CD14-positive monocyte (primary cell): ENCODE measurements at places on chromosomes 11 and 22. TPM values are rescaled to one million over a fixed set of nuclear protein-coding genes. Genes with fewer than 3 reads are reported as not detected.
A peak's percentile ranks its signal among the peaks of the same experiment; 100 is the strongest.

- H3K27me3 ChIP-seq = no peaks in the 10 kb centered on the region
- H3K4me1 ChIP-seq = peaks cover 100% of the 10 kb centered on the region
- DNase-seq = peak; percentile 49
These were observed 22.5 kb downstream of the CYTH4 start for GRCh38 chr22:37304595-37305343.

- no peaks in the 10 kb centered on the region for H3K36me3 ChIP-seq
- no peaks in the 10 kb centered on the region for H3K4me1 ChIP-seq
- no peak for DNase-seq
- H3K4me3 ChIP-seq = no peak overlapping the region
- no peaks in the 10 kb centered on the region for H3K27me3 ChIP-seq
- no peak overlapping the region for H3K27ac ChIP-seq
These were observed 46.4 kb downstream of the RTN4R start for GRCh38 chr22:20221421-20222340.

- H3K27me3 ChIP-seq = no peaks in the 10 kb centered on the region
- no peak overlapping the region for H3K27ac ChIP-seq
- no peak for DNase-seq
- H3K36me3 ChIP-seq = no peaks in the 10 kb centered on the region
These were observed 29.2 kb downstream of the PDGFD start for GRCh38 chr11:104134745-104135144.

The HIRA gene
- polyA plus RNA-seq = 20.7 and 21.8 TPM in 2 replicates

DNA sequence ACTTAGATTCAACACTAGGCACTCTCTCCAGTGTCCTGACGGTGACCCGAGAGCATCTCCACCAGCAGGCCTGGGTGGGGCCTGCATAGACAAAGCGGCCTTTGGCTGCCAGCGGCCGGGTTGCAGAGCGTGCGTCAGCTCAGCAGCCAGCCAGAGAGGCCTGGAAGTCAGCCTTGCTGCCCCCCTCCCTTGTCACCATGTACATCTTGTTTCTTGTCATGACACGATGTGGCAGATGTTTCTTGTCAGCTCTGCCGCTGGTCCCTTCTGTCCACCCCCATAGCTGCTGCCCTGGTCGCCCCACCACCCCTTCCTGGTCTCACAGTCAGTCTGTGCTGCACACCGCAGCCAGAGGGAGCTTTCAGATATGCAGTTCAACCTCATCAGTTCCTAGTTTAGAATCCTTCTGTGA lies 33.1 kb upstream of the CBX7 start:
- H3K36me3 ChIP-seq = no peaks in the 10 kb centered on the region
- no peaks in the 10 kb centered on the region for H3K27me3 ChIP-seq
- H3K4me3 ChIP-seq = no peak overlapping the region

The SGSM1 gene
- polyA plus RNA-seq = not detected in 2 replicates

DNA sequence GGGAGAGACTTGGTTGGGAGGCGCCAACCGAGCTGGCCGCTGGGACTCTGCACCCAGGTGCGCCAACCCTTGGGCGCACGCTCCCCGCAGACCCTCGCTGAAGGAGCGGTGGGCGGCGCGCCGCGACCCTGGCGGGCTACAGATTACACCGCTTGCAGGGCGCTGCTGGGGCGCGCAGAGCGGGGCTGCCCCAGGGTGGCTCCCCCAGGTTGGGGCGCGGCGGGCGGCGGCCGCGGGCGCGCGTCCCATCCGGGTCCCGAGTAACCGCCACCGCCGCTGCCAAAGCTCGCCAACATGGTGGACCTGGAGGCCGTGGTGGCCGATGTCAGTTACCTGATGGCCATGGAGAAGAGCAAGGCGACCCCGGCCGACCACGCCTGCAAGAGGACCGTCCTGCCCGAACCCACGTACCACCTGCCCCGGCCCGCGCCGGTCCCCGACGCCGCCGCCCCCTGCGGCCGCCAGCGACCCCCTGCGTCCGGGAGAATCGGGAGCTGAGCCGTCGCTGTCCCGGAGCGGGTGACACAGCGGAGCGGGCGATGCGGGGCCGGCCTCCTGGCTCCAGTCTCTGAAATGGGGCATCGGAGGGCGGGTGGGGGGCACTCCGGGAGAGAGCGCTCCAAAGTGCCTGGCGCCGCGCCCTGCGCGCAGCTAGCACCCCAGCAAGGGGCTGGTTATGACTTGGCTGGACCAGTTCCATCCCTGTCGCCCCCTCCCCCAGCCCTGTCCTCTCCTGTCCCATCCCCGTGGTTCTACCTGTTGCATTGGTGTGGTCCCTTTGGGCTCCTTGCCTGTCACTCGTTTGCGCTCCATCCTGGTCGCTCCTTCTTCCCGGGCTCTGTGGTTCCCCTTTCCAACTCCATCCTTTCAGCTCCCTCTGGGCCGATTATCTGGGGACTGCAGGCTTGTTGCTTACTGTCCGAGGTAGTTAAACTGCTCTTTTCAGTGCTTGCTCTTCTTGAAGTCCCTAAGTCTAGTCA lies 143.3 kb upstream of the GRK3 start:
- no peaks in the 10 kb centered on the region for H3K36me3 ChIP-seq
- H3K27me3 ChIP-seq = peaks cover 26% of the 10 kb centered on the region
- H3K4me1 ChIP-seq = peaks cover 38% of the 10 kb centered on the region

The SPON1 gene
- not detected in 2 replicates for polyA plus RNA-seq

The POU2AF3 gene
- not detected in 2 replicates for polyA plus RNA-seq

- H3K27ac ChIP-seq = no peak overlapping the region
- H3K36me3 ChIP-seq = no peaks in the 10 kb centered on the region
- H3K4me3 ChIP-seq = no peak overlapping the region
- H3K27me3 ChIP-seq = no peaks in the 10 kb centered on the region
- DNase-seq = no peak
These were observed 4.5 kb downstream of the INPP5J start for GRCh38 chr22:31127181-31127772.

DNA sequence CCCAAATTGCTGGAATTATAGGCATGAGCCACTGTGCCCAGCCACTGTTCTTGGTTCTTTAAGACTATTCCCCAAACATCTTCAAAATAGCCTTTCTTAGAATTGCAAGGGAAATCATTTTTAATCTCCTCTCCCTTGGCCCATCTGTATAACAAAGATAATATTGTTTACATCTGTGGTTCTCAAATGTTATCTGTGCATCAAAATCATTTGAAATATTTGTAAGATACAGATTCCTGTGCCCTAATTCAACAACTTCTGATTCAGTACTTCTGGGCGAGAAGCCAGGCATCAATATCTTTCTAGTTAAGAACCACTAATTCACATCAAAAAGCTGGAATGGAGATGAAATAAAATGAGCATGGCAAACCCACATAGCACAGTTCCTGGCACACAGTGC lies 83.0 kb downstream of the TMPRSS5 start:
- H3K27ac ChIP-seq = no peak overlapping the region
- no peak overlapping the region for H3K4me3 ChIP-seq
- no peak for DNase-seq
- H3K4me1 ChIP-seq = no peaks in the 10 kb centered on the region
- no peaks in the 10 kb centered on the region for H3K27me3 ChIP-seq
- no peaks in the 10 kb centered on the region for H3K36me3 ChIP-seq

The C11orf87 gene
- not detected in 2 replicates for polyA plus RNA-seq

DNA sequence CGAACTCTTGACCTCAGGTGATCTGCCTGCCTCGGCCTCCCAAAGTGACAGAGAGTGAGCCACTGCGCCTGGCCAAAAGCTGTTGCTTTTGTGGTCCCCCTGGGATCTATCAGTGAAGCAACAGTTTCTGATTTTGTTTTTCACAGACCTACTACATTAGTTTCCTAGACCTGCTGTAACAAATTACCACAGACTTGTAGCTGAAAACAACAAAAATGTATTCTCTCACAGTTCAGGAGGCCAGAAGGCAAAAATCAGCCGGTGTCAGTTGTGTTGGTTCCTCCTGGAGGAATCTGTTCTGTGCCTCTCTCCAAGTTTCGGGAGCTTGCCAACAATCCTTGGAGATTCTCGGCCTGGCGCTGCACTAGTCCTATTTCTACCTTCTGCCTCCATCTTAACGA lies 8.5 kb upstream of the SLC35C1 start:
- H3K36me3 ChIP-seq = no peaks in the 10 kb centered on the region
- no peaks in the 10 kb centered on the region for H3K27me3 ChIP-seq
- peaks cover under 1% of the 10 kb centered on the region for H3K4me1 ChIP-seq
- H3K4me3 ChIP-seq = no peak overlapping the region
- H3K27ac ChIP-seq = no peak overlapping the region
- DNase-seq = no peak
